ENCODE measurements at places on chromosomes 4 and X.

- no peak for DNase-seq
Measured at GRCh38 chr4:164379694-164380093, 374.2 kb upstream of the SMIM31 start.

- DNase-seq = no peak
Measured at GRCh38 chrX:22159071-22159470, 113.6 kb upstream of the CBLL2 start.

GRCh38 chr4:123288309-123289025 lies 108.1 kb upstream of the SPRY1 start:
- no peak for DNase-seq

DNA sequence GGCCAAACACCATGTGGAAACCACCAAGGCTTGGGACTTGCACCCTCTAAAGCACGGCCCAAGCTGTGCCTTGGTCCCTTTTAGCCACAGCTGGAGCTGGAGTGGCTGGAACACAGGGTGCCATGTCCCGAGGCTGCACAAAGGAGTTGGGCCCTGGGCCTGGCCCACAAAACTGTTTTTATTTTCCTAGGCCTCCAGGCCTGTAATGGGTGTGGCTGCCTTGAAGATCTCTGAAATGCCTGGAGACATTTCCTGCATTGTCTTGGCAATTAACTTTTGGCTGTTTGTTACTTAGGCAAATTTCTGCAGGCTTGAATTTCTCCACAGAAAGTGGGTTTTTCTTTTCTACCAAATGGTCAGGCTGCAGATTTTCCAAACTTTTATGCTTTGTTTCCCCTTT lies 55.7 kb downstream of the IL15 start:
- no peak for DNase-seq

- DNase-seq = peak; percentile 57
Measured at GRCh38 chrX:123803331-123803983, 56.4 kb upstream of the XIAP start.

- DNase-seq = no peak
Measured at GRCh38 chr4:93147524-93148212, 680.9 kb upstream of the ATOH1 start.
